ENCODE measurements at places on chromosomes 2 and 18. TPM values are rescaled to one million over a fixed set of nuclear protein-coding genes. Genes with fewer than 3 reads are reported as not detected.

Gene NCKAP5
- total RNA-seq: 0.46 TPM

Gene CD302
- total RNA-seq: 0.61 TPM

Gene NDC80
- total RNA-seq: 40.3 TPM

Gene PRADC1
- 7.5 TPM for total RNA-seq

DNA sequence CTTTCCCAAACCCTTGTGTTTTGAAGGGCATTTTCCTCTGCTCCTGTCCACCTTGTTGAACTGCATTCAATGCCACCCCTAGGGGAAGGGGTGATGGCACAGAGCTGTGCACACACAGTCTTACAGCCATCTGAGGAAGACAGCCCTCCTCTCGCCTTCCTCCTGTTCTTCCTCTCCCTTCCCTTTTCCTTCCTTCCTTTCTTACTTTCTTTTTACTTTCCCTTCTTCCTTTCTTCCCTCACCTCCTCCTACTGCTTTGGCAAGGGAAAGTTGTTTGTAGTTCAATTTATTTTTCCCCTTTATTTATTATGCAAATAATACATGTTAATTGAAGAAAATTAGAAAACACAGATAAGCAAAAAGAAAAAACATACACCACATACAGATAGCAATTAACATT lies 99.4 kb downstream of the CDH20 start:
- no peaks in the 10 kb centered on the region for H3K4me1 ChIP-seq
- H3K36me3 ChIP-seq: no peaks in the 10 kb centered on the region
- H3K27me3 ChIP-seq: no peaks in the 10 kb centered on the region
- no peak for DNase-seq
- H3K4me3 ChIP-seq: no peak overlapping the region

- no peak for DNase-seq
- no peak overlapping the region for H3K27ac ChIP-seq
- H3K36me3 ChIP-seq: no peaks in the 10 kb centered on the region
- H3K27me3 ChIP-seq: no peaks in the 10 kb centered on the region
- H3K4me1 ChIP-seq: no peaks in the 10 kb centered on the region
Observed at GRCh38 chr18:51668101-51668500, 470.6 kb upstream of the MEX3C start.

DNA sequence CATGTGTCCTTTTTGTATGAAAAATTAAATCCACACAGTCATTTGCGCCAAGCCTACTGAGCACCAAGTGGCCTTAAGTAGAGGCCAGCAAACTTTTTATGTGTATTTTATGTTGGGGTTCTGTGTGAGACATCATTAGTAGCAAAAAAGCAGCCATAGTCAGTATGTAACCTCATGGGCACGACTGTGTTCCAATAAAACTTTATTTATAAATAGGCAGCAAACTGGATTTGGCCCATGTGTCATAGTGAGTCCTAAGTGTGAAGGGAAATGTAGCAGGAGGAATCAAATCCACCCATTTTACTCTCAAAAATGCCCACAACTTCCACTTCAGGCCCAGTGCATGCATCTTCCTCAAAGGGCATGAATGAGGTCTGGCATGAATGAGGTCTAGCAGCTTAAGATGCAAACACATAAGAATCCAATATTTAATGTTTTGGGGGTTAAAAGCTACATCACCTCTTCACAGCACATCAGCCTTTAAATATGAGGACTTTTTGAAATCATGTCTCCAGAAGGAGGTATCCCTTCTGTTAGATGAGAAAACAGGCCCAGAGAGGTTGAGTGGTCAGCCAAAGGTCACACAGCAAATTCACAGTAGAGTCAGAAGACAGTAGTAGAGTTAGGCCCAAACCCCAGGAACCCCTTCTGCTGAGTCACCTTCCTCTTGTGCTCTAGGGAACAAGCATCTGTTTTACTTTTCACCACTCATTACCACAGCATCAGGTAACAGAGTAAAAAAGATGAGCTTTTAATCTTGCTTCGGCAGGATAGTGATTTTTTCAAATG lies 45.6 kb downstream of the MREG start:
- H3K4me1 ChIP-seq: no peaks in the 10 kb centered on the region
- no peaks in the 10 kb centered on the region for H3K36me3 ChIP-seq
- DNase-seq: no peak

GRCh38 chr2:152072011-152072410 lies 26.8 kb downstream of the CACNB4 start:
- no peaks in the 10 kb centered on the region for H3K4me1 ChIP-seq
- H3K36me3 ChIP-seq: no peaks in the 10 kb centered on the region
- H3K27me3 ChIP-seq: no peaks in the 10 kb centered on the region
- H3K4me3 ChIP-seq: no peak overlapping the region
- DNase-seq: no peak

DNA sequence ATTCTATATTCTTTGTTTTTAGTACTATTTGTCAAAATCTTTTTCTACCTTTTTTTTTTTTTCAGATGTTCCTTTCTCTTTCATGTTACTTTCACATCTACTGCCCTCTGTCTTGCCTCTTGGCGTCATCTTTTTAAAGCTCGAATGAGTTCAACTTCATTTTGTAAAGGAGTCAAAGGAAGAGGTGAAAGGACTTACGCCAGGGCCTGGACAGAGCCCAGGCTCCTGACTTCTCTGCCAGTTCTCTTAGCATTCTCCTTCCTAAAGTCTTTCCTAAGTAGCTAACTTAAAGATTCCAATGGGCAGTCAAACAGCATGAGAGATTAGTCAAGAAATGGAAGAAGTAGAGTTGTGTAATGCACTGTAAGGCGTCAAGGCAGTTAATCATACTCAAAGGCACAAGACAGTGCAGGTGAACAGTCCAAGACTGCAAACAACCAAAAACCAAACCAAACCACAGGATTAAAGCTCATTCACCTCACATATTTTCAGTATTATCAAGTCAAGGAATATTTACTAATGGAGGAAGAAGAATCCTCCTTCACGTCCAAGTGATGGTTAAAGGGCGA lies 301.7 kb downstream of the TCF4 start:
- no peaks in the 10 kb centered on the region for H3K27me3 ChIP-seq
- H3K27ac ChIP-seq: no peak overlapping the region
- no peak for DNase-seq
- peaks cover 7% of the 10 kb centered on the region for H3K4me1 ChIP-seq
- no peaks in the 10 kb centered on the region for H3K36me3 ChIP-seq
- no peak overlapping the region for H3K4me3 ChIP-seq

DNA sequence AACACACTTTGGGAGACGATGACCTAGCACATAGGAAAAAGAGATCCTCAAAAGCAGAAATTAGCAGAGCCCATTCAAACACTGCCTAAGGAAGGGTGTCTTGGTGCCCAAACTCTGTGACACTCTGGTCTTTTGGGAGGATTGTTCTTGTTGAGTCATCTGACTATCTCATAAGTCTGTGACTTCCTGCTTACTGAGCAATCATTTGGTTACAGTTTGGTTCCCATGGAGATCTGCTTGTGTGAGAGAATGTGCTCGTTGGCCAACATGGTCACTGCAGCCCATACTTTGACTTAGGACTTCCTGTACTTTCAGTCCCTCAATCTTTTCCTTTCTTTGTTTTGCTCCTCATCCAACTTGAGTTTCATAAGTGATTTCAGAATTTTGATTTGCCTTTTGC lies 602.9 kb downstream of the NYAP2 start:
- no peaks in the 10 kb centered on the region for H3K36me3 ChIP-seq
- H3K4me1 ChIP-seq: no peaks in the 10 kb centered on the region
- DNase-seq: no peak
- no peak overlapping the region for H3K4me3 ChIP-seq
- H3K27ac ChIP-seq: no peak overlapping the region
- H3K27me3 ChIP-seq: no peaks in the 10 kb centered on the region

DNA sequence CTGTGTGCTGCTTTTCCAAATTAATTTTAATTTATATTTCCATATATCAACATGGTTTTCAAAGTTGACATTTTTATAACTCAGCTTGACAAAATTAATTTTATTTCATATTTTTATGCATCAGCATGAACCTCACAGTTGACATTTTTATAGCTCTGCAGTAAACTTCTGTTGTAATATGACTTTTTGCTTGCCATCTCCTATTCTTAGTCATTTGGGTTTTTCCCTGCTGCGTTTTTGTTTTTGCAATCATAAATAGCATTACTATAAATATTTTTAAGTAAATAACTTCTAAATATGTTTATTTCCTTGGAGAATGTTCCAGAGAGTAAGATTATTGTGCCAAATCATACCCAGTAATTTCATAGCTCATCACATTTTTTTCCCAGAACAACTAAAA lies 21.0 kb upstream of the L3MBTL4 start:
- no peak overlapping the region for H3K4me3 ChIP-seq
- no peaks in the 10 kb centered on the region for H3K4me1 ChIP-seq
- no peaks in the 10 kb centered on the region for H3K27me3 ChIP-seq

DNA sequence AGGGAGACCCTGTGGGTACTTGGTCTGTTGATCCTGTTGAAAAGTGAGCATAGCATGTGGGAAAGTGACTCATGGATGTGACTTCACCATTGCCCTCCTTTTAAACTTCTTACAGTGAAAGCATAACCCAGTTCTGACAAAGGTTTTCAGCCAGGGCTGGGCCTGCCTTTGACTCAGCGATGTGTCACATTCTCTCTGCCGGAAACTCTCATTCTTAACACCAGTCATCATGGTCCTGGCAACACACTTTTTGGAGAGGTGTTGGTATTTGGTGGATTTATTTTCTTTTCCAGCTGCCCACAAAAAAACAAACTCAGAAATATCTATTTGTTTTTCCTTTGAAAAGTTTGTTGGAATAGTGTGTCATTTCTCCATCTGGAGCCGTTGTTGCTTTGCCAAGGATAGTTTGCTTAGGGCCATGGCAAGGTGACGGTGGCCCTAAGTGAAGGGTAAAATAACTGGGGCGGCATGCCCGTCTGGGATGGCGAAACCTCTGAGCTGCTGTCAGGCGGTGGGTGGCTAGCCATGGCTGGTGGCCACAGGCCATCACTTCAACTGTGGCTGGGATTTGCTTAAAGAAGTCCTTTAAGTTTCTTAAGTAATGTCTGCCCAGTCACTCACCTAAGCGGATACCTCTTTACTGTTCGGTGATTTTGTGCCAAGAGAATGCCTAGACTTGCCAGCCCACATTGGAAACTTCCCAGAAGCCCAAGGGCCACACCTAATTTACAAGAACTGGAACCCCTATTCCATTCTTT lies 123.3 kb downstream of the LTBP1 start:
- no peak overlapping the region for H3K27ac ChIP-seq
- H3K27me3 ChIP-seq: no peaks in the 10 kb centered on the region
- H3K4me1 ChIP-seq: peaks cover 3% of the 10 kb centered on the region

Data from H1 (cell line).